ENCODE measurements at places on chromosomes 4 and X. TPM values are rescaled to one million over a fixed set of nuclear protein-coding genes. Genes with fewer than 3 reads are reported as not detected.

The FHIP1A gene
- 20.4 TPM for total RNA-seq

The CDX4 gene
- total RNA-seq: not detected

The CCKAR gene
- total RNA-seq: 0.74 TPM

The TASL gene
- total RNA-seq: 0.49 TPM

The PCDH11X gene
- total RNA-seq: 0.74 TPM

The PCDH19 gene
- total RNA-seq: 3.4 TPM

The PAGE4 gene
- total RNA-seq: not detected

The EREG gene
- total RNA-seq: 1.2 TPM

The SPANXA2 gene
- total RNA-seq: not detected

DNA sequence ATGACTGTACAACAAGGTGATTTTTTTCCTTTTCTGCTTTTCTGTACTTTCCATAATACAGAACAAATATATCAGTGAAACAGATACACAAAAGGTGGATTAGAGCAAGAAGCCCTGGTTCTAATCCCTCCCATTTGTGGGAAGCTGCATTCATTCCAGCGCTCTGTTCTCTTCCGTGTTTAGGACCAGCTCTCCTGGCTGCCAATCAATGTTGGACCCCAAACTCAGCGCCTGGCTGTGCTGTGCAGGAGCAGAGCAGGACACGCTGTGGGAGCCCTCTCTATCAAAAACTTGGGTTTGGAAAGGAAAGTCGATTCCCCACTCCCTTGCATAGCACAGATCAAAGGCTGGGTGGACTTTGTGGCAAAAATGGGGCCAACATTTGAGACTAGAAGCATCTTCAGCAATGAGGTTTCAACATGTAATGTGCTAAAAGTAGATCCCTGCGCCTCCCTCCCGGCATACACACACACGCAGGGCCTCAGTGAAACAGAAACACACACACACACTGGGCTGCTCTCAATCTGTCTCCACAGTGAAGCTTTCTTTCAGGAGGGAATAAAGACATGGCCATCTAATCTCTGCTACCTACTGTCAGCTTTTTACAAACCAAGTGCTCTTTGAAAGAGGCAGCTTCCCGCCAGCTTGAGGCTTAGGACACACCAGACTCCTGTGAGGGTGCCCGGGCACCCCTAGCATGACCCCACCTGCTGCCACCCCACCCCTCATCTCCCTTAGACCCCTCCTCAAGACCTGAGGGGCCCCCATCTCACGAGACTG lies 12.2 kb downstream of the WDR1 start:
- no peaks in the 10 kb centered on the region for H3K27me3 ChIP-seq
- H3K4me1 ChIP-seq: peaks cover 100% of the 10 kb centered on the region
- H3K36me3 ChIP-seq: no peaks in the 10 kb centered on the region

- no peaks in the 10 kb centered on the region for H3K4me1 ChIP-seq
- DNase-seq: no peak
- H3K27ac ChIP-seq: no peak overlapping the region
- H3K36me3 ChIP-seq: no peaks in the 10 kb centered on the region
Measured at GRCh38 chr4:80678413-80678812, 342.9 kb downstream of the CFAP299 start.

DNA sequence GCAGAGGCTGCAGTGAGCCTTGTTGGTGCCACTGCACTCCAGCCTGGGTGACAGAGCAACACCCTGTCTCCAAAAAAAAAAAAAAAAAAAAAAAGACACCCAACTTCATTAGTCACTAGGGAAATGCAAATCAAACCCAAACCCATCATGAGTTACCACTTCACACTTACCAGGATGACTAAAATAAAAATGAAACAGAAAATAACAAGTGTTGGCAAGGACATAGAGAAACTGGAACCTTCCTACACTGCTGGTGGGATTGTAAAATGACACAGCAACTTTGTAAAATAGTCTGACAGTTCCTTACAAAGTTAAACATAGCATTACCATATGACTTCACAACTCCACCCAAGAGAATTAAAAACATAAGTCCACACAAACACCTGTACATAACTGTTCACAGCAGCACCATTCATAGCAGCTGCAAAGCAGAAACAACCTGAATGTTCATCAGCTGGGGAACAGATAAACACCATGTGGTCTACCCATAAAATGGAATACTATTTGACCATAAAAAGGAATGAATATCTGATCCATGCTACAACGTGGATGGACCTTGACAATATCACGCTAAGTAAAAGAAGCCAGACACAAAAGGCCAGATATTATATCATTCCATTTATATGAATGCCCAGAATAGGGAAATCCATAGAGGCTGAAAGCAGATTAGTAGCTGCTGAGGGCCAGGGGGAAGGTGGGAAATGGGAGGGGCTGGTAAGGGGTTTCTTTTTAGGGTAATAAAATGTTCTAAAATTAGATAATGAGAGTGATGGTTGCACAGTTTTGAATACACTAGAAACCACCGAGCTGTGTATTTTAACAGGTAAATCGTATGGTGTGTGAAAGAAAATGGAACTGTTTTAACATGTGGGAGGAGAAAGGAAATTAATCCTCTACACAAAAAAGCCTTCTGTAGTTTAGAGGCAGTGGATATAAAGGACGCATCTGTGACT lies 18.3 kb downstream of the CD99L2 start:
- H3K4me1 ChIP-seq: no peaks in the 10 kb centered on the region
- no peaks in the 10 kb centered on the region for H3K27me3 ChIP-seq
- no peak overlapping the region for H3K4me3 ChIP-seq
- no peak overlapping the region for H3K27ac ChIP-seq
- H3K36me3 ChIP-seq: no peaks in the 10 kb centered on the region

DNA sequence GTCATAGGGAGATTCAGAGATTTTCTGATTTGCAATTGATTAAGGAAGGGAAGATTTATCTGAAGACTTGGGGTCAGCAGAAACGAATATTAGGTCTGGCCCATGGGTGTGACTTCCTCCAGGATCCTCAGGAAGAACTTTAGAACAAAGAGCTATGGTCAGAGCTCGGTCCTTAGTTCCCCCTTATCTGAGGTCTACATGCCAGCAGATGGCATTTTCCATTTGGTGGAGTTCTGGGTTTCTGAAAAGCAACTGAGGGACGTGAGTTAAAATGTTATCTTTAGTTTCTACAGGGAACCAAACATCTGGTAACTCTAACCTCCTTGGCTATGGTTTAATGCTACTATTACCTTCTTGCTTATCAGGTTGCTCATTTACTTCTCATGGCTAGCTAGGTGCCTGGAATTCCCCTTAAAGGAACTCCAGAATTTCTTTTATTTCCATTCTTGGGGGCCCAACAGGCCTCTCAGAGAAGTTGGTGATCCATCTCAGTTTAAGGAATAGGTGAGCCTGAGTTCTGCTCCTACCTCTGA lies 40.7 kb downstream of the KLF3 start:
- H3K4me3 ChIP-seq: no peak overlapping the region
- H3K36me3 ChIP-seq: no peaks in the 10 kb centered on the region
- H3K27ac ChIP-seq: no peak overlapping the region
- no peak for DNase-seq
- no peaks in the 10 kb centered on the region for H3K27me3 ChIP-seq
- H3K4me1 ChIP-seq: no peaks in the 10 kb centered on the region

- H3K4me1 ChIP-seq: no peaks in the 10 kb centered on the region
- no peak overlapping the region for H3K4me3 ChIP-seq
- no peak for DNase-seq
- no peaks in the 10 kb centered on the region for H3K36me3 ChIP-seq
- no peaks in the 10 kb centered on the region for H3K27me3 ChIP-seq
Measured at GRCh38 chr4:111652236-111652635, 493.0 kb upstream of the FAM241A start.

- DNase-seq: no peak
- no peaks in the 10 kb centered on the region for H3K27me3 ChIP-seq
- H3K4me3 ChIP-seq: no peak overlapping the region
- H3K27ac ChIP-seq: no peak overlapping the region
- no peaks in the 10 kb centered on the region for H3K4me1 ChIP-seq
- H3K36me3 ChIP-seq: no peaks in the 10 kb centered on the region
Measured at GRCh38 chrX:48306175-48306574, 50.3 kb downstream of the SSX3 start.

DNA sequence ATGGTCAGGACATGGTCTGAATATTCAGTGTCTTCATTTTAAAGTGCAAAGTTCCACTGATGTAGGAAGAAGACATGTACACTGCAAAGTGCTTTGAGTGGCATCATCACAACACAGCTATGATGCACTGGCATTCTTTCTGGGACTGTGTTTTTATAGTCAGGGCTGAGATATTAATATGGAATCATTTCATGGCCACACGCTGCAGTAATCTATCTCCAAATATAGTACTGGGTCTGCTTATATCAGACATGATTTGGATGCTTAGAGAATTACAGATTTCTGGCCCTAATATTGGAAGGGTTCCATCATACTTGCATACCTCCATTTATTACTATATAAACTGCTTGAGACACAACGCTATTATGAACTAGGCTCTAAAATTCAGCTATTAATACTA lies 1170.9 kb downstream of the NLGN4X start:
- no peaks in the 10 kb centered on the region for H3K27me3 ChIP-seq
- no peak overlapping the region for H3K4me3 ChIP-seq
- no peaks in the 10 kb centered on the region for H3K36me3 ChIP-seq
- DNase-seq: no peak
- no peak overlapping the region for H3K27ac ChIP-seq
- H3K4me1 ChIP-seq: no peaks in the 10 kb centered on the region

DNA sequence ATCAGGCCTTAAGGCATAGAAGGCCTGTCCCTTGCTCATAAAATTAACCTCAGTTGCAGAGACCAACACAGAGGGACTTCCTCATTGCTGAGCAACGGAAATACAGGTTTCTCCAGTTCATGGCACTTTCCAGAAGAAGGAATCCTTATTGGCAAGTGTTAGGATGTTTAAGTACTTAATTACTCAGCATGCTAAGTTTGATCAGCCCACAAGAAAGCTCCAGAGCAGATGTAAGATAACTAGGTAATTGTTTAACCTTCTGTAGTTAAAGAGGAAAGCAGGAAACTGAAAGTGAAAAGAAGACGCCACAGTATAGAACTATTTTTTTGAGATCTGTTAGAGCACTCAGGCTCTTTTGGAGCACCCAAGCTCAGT lies 33.5 kb downstream of the SMS start:
- peaks cover 10% of the 10 kb centered on the region for H3K36me3 ChIP-seq

- H3K27ac ChIP-seq: no peak overlapping the region
- DNase-seq: no peak
- H3K4me3 ChIP-seq: no peak overlapping the region
- no peaks in the 10 kb centered on the region for H3K4me1 ChIP-seq
- no peaks in the 10 kb centered on the region for H3K36me3 ChIP-seq
- H3K27me3 ChIP-seq: no peaks in the 10 kb centered on the region
Measured at GRCh38 chrX:107207089-107207488, 678 bp downstream of the DNAAF6 start.
